CD4-positive, alpha-beta T cell treated with Interleukin-21 for 1 hour (primary cell): ENCODE measurements at places on chromosomes 4 and X.

DNA sequence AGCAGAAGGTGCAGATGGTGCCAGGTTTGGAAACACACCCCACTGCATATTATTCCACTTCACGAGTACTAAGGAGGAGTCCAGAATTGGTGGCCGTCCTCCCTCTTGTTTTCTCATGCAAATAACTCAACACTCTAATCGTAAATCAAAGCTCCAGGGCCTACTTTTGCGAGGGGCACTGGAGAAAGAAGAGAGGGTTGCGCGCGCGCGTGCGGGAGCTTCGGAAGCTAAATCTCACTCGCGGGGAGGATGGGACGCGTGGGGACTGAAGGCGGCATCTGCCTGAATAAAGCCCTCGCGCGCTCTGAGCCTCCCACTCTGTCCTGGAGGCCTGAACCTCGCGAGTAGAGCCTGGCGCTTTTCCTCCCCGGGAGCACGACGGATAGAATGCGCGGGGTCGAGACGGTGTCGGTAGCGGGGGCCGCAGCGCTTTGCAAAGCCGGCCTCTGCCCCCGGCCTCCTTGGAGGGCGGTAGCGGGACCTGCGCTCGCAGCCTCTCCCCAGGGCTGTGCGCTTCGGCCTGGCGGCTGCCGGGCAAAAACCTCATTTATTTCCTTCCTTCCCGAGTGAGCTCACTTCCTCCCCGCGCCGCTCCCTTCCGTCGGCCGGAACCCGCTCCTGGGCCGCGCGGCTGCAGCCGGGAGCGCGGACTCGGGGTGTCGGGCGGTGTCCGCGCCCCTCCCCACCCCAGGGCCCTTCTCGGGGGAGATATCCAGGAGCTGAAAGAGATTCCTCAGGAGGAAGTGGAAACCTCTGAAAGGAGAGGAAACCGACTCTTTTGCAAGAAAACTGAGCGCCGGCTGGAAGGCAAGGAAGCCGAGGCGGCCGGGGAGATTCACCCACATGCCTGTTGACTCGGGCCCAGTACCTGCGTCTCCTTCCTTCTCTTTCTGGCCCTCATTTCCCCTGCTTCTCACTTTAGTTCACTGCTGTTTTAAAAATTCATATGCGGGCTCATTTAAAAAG lies 20.7 kb downstream of the HAND2 start:
- DNase-seq = no peak

GRCh38 chr4:156581282-156582063 lies 390.1 kb downstream of the PDGFC start:
- DNase-seq = no peak

DNA sequence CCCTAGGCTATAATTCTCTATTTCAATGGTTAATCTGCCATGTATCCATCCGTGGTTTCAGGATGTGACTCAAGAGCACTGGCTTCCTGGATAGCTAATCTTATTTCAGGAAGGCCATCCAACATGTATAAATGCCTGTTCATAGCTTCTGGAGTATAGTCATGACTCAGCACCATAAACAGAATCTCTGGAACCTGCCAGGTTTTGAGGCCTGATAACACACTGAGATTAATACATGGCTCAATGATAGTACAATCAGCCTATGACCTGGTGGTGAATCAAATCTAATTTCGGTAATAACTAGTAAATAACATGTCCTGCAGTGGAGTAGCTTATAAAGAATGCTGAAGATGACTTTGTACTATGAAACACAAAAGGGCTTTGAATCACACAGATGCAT lies 5.7 kb upstream of the IL13RA2 start:
- DNase-seq = no peak

GRCh38 chr4:92198711-92199110 lies 105.1 kb upstream of the GRID2 start:
- DNase-seq = no peak

GRCh38 chrX:131951166-131951565 lies 71.9 kb upstream of the STK26 start:
- no peak for DNase-seq

DNA sequence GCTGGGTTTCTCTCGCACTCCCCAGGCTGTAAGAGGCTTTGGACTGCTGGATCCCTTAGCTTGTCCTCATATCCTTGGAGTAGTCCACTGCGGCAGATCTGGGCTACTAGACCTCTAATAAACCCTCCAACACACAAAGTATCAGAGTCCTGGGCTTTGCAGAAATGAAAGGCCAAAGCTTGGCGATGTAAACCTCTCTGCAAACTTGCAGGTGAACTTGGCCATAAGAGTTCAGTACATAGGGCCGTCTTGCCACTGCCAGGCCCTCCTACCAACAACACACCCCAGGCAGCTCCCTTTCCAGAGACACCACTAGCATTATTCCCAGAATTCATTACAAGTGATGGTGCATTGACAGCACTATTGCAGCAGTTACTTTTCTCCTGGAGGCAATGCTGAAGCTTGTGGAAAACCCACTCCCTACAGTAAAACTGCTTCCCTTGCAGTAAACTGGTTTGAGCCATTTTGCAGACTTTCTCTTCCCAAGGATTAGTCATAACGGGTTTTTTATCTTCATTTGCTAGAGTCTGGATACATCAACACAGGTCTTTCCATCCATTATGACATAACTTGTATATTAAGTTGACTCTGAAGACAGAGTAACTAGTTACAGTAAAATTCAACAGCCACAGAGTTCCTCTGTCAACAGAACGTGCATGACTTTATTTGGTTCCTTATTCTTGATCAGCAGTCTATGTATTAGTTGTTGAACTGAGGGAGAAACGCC lies 2.4 kb downstream of the ANKRD50 start:
- DNase-seq = no peak

- DNase-seq = no peak
These were observed 9.9 kb upstream of the SMIM10L2A start for GRCh38 chrX:135411893-135412292.

- peak; percentile 6 for DNase-seq
These were observed 22.1 kb downstream of the DGKK start for GRCh38 chrX:50448565-50448964.

GRCh38 chrX:9940421-9940820 lies 26.7 kb upstream of the CLDN34 start:
- DNase-seq = no peak

DNA sequence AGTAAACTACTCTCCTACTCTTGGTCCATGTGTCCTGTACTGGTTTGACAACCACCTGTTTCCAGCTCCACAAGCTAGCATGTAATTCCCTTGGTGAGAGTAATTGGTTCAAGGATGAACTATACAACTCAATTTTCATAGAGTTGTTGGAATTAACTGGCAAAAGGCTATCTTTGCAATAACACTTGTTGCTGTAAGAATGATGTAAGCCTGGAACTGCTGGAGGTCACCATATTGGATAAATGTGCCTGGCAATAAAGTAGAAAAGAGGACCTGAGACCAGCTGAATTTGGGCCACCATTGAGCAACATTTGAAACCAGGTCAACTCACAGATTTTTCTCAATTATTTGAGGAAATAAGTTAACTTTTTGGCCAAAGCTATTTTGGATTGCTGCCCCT lies 175.5 kb downstream of the CAMK2D start:
- DNase-seq = no peak

- no peak for DNase-seq
These were observed 203.0 kb downstream of the MAML3 start for GRCh38 chr4:139951021-139951420.

GRCh38 chr4:48669086-48669485 lies 111.0 kb downstream of the FRYL start:
- DNase-seq = no peak

DNA sequence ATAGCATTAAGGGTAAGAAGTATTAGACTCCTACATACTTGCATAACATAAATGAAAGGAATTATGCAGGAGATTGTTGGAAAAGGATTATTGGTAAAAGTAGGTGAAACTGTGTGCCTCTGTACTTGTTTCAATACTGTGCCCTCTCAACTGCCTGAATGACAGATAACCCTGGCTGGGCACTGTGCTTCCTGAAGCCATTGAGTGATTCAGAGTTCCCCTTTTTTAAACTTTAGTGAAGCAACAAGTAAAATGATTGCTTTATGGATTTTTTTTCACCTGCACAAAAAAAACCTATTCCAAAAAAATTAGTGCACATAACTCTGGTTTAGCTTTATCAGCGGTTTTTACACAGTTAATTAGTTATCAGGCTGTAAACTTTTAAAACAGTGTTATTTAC lies 204.8 kb downstream of the TRAM1L1 start:
- DNase-seq = no peak

GRCh38 chr4:94348666-94349065 lies 6.0 kb upstream of the HPGDS start:
- DNase-seq = no peak

DNA sequence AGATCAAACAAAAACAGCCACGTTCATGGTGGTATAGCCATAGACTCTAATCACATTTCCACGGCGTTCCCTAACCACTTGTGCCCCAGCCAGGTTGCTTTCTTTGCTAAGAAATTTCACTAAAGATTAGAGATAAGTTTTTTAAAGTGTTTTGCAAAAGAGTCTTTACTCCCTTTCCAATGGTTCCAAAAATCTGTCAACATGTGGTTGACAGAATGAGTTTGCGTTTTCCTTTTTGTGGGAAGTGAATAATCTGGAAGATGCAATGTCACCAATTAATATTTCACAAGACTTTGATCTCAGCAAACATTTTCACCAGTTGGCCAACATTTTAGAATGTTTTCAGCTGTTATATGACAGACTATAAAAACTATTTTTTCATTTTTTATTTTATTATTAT lies 35.3 kb downstream of the CXCL1 start:
- DNase-seq = no peak

- DNase-seq = no peak
These were observed 108.7 kb upstream of the TTC29 start for GRCh38 chr4:147054228-147054872.

DNA sequence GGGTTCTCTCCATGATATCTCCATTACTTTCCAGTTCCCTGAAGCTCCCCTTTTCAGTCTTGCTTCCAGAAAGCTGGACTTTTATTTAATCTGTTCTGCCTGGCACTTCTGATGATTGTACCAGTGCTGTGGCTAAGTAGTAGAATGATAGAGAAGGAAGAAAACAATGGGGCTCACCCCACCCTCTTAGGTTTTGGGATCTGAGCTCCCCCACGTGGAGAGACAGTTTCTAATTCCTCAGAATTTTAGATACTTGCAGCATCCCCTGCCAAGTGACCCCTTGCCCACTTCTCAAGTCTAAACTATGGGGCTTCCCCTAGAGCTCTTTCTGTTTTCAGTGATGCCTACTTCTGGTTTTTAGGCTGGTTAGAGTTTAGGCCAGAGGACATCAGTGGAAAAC lies 73.9 kb downstream of the GC start:
- DNase-seq = no peak

GRCh38 chrX:65528705-65529340 lies 5.8 kb downstream of the LAS1L start:
- DNase-seq = peak; percentile 49

DNA sequence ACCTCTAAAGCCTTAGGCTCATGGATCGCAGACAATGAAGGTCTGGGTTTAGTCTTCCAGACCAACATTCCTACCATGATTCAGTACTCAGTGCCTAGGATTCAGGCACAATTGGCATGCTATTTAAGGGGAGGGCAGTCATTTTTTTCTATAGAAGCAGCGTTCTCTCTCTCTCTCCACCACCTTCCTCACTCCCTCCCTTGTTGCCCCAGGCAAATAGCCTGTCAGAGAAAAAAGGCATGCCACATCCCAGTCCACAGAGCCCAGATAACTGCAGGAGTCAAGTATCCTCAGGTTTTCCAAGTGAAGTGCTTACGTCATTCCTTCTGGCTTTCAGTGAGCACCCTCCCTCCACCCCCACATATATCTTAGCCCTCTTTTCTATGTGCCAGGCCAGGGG lies 533.0 kb downstream of the BCOR start:
- DNase-seq = no peak

GRCh38 chr4:111689214-111689613 lies 456.0 kb upstream of the FAM241A start:
- DNase-seq = no peak

DNA sequence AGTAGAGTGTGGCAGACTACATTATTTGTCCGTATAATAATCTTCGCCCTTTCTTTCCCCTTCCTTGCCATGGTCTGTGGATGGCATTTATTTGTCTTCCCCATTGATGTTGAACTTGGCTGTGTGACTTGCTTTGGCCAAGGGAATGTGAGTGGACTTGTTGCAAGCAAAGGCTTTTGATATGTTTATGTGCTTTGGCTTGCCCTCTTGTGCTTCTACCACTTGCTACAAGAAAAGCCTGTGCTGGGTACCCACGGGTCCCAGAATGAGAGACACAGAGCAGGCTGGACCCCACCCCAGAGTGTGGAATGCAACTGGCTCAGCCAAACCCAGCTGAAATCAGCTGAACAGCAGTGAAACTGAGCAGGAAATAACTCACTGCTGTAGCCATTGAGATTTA lies 63.0 kb downstream of the FAM184B start:
- no peak for DNase-seq

DNA sequence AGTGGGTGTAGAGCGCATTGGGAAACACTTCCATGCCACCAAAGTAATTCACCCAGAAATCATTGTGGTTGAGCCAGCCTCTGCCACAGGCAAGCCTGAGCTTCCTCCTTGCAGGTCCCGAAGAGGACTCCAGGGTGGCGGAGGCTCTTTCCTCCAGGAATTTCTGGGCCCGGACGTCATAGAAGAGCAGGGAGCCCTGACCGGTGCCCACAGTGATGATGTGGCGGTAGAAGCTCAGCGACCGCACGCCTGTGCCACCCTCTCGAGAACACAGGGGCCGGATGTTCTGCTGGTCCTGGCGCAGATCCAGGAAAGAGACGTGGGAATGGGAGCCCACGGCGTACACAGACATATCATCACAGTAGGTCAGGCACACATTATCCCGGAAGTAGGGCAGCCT lies 1.3 kb downstream of the DCAF12L1 start:
- DNase-seq = no peak

GRCh38 chr4:78291277-78291676 lies 234.2 kb downstream of the FRAS1 start:
- no peak for DNase-seq

DNA sequence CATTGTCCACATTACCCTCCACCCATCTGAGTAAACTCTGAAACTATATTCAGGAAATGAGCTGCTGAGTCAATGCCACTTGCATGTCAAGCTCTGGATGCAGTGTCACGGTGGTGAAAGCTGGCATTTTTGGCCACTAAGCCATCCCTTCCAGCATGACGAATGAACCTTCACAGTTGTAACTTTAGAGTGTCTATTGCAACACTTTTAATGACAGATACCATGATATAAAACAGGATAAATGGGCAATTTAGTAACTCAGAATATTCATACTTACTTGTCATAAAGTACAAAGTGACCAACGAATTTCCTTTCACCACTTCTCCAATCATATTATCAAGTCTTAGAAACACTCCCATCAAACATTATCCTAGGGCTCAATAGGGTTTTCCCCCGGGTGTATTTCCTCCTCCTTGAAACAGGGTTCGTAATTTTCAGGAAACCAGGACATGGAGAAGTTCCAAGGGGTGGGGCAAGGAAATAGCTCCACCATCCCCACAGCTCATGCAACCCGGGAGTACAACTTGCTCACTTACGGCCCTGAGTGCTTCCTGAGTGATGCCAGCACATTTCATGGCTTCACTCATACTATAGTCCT lies 73.1 kb downstream of the MTHFD2L start:
- DNase-seq = no peak

- DNase-seq = no peak
These were observed 459 bp downstream of the RBMX2 start for GRCh38 chrX:130402208-130402684.

GRCh38 chr4:26388671-26389070 lies 67.9 kb downstream of the RBPJ start:
- DNase-seq = no peak

GRCh38 chr4:52604215-52604614 lies 54.9 kb downstream of the USP46 start:
- no peak for DNase-seq

GRCh38 chr4:110621839-110622751 lies 782 bp downstream of the PITX2 start:
- DNase-seq = no peak
